Dermis blood vessel endothelial cell (primary cell): ENCODE measurements at places on chromosomes 3 and 15. TPM values are rescaled to one million over a fixed set of nuclear protein-coding genes. Genes with fewer than 3 reads are reported as not detected.

The ISLR gene
- 0.17 and 0.79 TPM in 2 replicates for total RNA-seq

The SLC24A5 gene
- not detected in 2 replicates for total RNA-seq

The ZNF662 gene
- total RNA-seq = 1.5 and 2.4 TPM in 2 replicates

The GPR156 gene
- total RNA-seq = 0.09 TPM in 1 of 2 replicates, not detected in the other

The UQCC5 gene
- 1.7 and 2.7 TPM in 2 replicates for total RNA-seq

The GLDN gene
- not detected in 2 replicates for total RNA-seq

The CCDC39 gene
- under 0.01 and 0.34 TPM in 2 replicates for total RNA-seq
